Stimulated activated CD4-positive, alpha-beta T cell treated with anti-CD3 and anti-CD28 coated beads, Interleukin-2, amount 100 ng/mL, for 4 hours (primary cell): ENCODE measurements at places on chromosomes 13 and 19.

DNA sequence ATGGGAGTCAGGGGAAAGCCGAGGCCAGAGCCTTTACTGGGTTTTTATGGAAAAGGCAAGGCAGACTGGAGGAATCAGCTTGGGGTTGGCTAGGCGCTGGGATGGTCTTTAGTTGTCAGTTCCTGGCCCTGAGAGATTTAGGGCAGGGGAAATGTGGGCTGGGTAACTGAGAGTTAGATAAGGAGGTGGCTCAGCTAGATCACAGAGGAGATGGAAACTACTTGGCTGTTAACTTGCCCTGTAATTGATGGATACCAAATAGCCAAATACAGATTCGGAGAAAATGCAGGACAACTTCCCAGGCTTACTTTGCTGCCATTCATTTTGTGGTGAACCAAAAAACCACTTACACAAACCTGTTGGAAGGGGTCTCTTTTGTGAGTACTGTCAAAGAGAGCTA, 54.0 kb downstream of the LRCH1 start:
- no peak for DNase-seq

DNA sequence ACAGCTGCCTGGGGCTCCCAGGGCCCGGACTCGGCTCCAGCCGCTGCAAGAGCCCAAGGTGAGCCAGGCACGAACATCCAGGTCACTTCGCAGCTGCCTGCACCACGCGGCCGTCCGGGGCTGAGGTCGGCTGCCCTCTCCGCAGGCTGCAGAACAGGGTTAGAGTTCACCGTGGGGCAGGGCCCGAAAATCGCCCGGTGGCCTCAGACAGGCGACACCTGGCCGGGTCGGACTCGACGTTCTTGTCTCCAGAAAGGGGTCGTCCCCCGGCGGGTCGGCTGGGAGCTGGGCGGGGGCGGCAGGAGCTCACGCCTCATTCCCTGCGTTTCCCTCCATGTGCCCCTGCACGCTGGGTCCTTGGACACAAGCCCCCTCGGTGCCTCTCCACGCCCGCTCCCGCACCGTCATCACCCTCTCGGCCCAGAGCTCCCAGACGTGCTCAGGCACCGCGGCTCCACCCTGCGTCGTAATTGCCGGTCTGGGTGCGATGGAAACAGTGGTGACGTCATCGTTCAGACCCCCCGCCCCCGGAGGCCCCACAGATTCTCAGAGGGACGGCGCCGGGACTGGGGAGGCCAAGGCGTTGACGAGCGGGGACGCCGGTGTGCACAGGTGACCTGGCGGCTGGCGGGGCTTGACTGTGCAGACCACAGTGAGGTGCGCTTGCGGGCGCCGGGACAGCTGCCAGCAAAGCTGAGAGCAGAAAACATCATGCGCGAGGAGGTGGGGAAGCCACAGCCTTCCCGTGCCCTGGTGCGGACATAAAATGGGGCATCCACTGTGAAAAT, 4.0 kb upstream of the GRIN3B start:
- DNase-seq: peak; percentile 45

- no peak for DNase-seq
These were observed 74.3 kb upstream of the FAM216B start for GRCh38 chr13:42707048-42707447.

DNA sequence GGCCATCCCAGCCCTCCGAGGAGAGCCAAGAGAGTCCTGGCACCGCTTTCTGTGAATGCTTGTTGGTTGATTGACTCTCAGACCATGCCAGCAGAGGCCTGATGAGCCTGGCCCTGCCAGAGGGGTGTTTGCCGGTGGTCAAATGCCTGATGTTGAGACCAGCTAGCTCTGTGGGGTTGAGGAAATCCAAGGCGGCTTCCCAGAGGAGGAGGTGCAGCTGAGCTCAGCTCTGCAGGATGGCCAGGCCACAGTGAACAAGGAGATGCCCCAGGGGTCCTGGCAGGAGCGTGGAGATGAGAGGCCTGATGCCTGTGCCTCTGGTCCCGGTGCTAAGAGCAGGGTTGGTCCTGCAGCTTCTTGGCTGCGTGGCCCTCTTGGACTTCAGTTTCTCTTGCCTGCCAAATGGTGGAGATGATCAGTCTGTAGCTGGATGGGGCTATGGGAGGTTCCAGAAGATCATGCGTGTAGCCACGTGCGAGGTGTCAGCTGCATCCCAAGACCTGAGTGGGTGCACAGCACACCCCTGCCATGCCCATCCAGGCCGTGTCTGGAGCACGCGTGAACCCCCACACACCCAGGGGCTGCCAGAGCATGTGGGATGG, 16.8 kb downstream of the NFIC start:
- DNase-seq: no peak

GRCh38 chr19:41264581-41265394, 616 bp downstream of the HNRNPUL1 start:
- peak; percentile 38 for DNase-seq

- no peak for DNase-seq
These were observed 76.8 kb downstream of the ESD start for GRCh38 chr13:46720189-46720588.

DNA sequence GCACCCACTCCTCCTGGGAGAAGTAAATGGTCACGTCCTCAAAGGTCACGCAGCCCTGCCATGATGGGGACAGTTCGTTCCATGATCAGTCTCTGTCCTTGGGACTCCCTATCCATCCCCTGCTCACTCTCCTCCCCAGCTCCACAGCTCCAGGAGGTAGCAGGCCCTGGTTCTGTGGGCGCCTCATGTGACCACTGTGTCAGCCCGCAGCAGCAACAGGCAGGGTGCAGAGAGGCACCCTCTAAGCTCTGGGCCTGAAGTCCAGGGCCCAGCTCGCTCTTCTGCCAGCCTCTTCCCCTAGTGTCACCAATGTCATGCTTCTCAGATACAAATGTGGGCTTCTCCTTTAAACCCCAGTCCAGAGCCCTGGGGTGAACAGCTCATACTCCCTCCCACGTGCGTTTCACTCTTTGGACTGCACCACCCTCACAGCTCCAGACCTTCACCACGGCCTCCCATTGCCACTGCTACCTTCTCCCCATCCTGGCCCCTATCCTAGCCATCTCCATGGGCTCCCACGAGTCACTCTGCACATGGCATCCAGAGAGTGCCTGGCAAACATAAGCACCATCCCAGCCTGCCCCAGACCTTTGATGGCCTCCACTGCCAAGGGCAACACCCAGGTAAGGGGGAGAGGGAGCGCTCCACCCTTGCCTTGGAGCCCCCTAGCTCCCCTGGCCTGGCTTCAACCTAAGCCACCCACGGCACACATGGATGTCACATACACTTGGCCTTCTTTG, 2.9 kb downstream of the ZNF792 start:
- DNase-seq: no peak

DNA sequence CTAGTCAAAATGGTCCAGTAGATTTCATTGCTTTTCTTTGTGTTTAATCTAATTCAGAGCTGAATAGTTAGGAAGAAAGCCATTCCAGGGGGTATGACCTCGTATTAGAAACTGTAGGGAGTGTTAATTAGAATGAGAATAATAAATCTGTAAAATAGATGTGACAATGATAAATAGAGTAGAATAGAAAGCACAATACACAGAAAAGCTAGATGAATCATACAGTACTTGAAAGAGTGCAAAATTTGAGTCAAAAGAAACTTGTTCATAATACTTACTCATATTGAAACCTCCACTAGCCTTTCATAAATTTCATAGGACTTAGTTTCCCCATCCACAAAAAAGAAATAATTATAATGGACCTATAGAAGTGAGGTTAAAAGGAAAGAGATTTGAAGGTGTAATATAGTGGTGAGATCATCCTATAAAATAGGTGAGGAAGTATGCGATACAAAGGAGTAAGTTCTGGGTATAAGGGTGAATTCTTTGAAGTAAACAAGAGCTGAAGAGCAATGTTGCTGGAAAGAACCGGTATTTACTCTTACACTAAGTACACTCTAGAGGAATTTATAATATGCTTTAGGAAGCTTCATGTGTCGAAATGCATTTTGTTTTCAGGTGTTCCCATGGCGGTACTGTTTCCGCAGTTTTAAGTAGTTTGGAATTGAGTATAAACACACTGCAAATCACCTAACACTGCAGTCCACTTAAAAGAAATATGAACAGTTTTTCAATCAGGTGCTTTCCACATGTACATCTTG, 21.9 kb downstream of the PCDH17 start:
- no peak for DNase-seq

GRCh38 chr19:13091400-13092157, 11.1 kb downstream of the LYL1 start:
- DNase-seq: no peak

GRCh38 chr19:30695171-30695875, 323.1 kb downstream of the ZNF536 start:
- DNase-seq: no peak

GRCh38 chr19:46408664-46409039, 4.7 kb downstream of the CCDC8 start:
- DNase-seq: no peak

DNA sequence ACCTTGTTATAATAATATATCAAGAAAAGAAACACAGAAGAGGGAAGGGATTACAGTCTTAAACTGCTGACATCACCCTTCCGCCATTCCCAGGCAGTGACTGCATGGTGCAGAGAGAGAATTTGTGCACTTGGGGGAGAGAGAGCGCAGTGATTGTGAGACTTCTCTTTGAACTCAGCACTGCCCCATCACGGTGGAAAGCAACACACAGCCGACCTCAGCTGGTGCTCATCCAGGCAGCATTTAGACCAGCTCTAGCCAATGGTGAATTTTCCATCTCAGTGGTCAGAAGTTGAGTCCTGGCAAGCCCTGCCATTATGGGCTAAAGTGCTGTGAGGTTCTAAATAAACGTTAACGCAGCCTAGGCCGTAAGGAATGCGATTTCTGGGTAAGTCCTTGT, 1681.5 kb downstream of the EFNB2 start:
- DNase-seq: no peak

GRCh38 chr19:29641597-29641996, 23.7 kb upstream of the PLEKHF1 start:
- no peak for DNase-seq

- no peak for DNase-seq
These were observed 3.1 kb upstream of the SLC5A5 start for GRCh38 chr19:17868669-17869068.

GRCh38 chr13:49840675-49841074, 48.2 kb upstream of the KPNA3 start:
- no peak for DNase-seq

GRCh38 chr13:102376318-102376717, 25.5 kb downstream of the FGF14 start:
- no peak for DNase-seq

GRCh38 chr13:74134777-74135325, 647 bp upstream of the KLF12 start:
- peak; percentile 44 for DNase-seq

DNA sequence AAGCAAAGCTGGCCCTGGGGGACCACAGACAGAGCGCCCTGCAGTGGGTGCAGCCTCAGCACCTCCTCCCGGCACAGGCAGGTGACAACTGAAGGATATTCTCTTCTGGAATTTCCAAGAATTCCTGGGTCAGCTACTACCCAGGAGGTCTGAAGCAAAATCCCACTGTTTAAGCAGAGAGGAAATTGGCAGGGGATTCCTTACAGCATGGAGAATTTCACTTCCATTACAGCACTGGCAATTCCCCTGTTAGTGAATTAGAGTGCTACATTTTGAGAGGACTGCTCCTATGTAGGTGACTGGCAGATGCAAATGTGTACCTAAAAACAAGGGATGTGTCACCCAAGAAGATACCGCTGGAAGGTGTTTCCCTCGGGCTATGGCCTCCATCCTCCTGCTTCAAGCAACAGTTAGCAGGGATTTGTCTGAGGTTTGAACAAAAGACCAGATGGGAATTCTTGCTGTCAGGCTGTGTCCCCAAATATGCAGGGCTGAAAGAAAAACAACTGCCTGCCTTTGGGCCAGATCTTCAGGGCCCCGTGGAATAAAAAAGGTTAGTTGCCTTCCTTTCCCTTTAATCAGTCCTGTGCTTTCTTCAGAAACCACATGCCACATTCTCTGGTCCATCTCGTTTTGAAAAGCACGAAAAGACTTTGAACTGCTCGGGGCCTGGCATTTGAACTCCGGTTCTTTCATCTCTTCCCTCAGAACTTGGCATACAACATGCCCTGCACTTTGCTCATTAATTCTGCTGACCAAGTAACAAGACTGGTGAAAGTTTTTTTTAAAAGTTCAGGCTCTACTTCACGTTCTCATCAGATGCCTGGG, 296.4 kb downstream of the DNAJC15 start:
- no peak for DNase-seq

- DNase-seq: no peak
These were observed 109.3 kb downstream of the KDM4B start for GRCh38 chr19:5078182-5078581.

- DNase-seq: no peak
These were observed 30.5 kb upstream of the TPTE2 start for GRCh38 chr13:19591864-19592263.

DNA sequence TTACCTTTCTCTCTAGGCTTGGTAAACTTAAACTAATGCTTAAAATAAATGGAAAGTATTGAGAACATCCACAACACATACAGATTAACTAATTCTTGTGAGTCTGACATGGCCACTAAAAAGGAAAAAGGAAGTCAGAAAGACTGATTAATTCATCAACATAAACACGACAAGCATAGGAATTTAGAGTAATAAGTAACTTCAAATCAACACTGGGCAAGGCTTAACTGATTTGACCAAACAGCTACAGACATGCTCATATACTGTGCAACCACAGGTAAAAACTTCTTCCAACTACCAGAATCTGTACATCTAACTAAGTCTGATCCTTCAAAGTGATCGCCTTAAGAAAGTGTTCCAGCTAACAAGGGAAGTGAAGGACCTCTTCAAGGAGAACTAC, 20.5 kb downstream of the UGGT2 start:
- DNase-seq: no peak

DNA sequence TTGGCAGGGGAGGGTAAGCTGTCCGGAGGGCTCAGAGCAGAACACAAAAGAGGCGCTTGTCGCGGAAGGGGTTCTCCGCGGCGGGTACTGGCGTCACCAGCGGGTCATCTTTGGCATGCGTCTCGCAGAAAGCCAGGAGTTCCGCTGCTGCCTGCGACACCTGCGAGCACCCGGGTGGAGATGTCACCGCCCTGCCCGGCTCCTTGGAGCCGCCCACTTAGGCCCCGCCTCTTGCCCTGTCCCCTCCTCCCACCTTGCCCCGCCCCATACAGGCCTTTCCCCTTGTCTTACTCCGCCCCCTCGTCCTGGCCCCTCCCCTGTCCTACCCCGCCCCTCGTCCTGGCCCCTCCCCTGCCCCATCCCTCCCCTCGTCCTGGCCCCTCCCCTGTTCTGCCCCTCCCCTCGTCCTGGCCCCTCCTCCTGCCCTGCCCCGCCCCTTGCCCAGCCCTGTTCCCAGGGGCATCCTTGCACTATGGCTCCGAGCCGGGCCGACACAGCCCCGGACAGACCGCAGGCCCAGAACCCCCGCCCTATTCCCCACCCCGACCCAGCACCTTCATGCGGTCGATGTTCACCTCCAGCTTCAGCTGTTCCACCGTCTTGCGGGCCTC, 1.9 kb downstream of the GNG8 start:
- peak; percentile 92 for DNase-seq
